Smooth muscle cell of bladder (primary cell): ENCODE measurements at places on chromosomes 2 and 18. TPM values are rescaled to one million over a fixed set of nuclear protein-coding genes. Genes with fewer than 3 reads are reported as not detected.

ZNF519 gene
- 1.7 and 2.1 TPM in 2 replicates for total RNA-seq

SP100 gene
- 60.4 and 78.3 TPM in 2 replicates for total RNA-seq

C2orf66 gene
- total RNA-seq, result not detected in 2 replicates

CFAP53 gene
- 0.71 and 0.74 TPM in 2 replicates for total RNA-seq

SLC5A7 gene
- total RNA-seq, result not detected in 2 replicates
